ENCODE measurements at places on chromosomes 7 and 10.

DNA sequence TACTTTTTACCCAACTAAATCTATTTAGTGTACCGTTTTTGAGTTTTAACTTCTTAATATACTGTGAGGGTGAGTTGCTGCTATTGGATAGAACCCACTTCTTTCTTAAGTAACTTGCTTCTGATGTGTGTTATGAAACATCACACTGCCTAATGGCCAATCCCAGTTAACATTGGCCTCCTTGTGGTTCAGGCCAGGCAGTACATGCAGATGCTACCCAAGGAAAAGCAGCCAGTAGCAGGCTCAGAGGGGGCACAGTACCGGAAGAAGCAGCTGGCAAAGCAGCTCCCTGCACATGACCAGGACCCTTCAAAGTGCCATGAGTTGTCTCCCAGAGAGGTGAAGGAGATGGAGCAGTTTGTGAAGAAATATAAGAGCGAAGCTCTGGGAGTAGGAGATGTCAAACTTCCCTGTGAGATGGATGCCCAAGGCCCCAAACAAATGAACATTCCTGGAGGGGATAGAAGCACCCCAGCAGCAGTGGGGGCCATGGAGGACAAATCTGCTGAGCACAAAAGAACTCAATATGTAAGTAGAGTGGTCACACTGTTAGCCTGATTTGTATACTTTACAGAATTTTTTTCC lies 39.7 kb downstream of the TES start:
- no peak for DNase-seq

GRCh38 chr10:69089638-69090599 lies 2.0 kb downstream of the SRGN start:
- DNase-seq: peak; percentile 80

DNA sequence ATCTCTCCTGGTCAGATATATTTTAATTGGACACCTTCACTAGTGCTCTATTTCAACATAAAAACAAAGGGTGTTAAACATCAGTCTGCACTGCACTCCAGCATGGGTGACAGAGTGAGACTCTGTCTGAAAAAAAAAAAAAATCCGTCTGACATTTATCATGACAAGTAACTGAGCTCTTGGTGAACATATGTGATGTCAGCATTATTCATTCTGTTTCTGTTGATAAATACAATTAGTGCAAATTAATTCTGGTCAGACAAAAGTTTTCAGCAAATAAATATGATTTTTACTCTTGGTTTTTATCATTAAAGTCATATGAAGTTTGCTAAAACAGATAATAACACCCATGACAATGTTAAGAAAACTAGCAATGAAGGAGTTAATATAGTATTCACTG lies 692.8 kb upstream of the GRM3 start:
- no peak for DNase-seq

DNA sequence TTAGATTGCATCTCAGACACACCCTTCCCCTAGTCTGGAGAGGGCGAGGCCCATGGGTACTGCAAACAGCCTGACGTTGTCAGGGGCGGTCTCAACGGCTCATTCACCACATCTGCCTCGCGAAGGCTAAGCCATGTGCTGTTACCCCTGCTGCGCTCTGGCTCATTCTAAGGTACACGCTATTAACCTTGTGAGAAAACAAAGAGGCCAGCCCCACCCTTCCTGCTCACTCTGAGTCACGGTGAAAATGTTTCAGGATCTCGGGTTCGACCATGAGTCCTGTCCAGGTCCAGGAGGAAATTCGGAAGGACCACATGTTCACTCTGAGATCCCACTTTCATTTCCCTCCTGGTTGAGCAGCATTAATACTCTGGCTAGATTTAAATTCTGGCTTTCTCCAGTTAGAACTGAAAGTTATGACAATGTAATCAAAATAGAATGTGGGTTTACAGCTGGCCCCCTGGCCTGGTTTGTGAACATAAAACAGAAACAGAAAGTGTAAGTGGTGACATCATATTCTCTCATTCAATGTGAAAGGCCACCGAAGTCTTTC lies 55.2 kb downstream of the EGFR start:
- peak; percentile 30 for DNase-seq

- no peak for DNase-seq
Observed at GRCh38 chr7:150404172-150404804, 25.2 kb downstream of the ZNF775 start.

DNA sequence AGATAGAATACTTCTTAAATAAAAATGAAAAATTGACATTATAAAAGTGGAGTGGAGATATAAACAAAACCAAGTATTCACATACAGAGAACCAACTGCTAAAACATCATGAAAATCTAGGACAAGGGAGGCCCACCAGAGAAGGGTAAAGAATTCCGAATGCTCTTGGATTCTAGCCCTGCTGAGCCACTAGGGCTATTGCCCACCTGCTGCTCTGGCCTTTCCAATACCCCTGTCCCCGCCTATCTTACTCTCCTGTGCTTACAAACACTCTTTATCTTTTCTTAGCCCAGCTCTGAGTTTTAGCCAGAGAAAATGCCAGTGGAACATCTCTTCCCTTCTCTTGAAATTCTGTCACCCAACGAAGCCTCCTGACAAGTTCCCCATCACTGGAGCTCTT lies 100.3 kb downstream of the MACC1 start:
- no peak for DNase-seq

- DNase-seq: peak; percentile 59
Observed at GRCh38 chr10:101217450-101218281, 11.6 kb downstream of the LBX1 start.

GRCh38 chr7:1549357-1550004 lies 6.5 kb downstream of the TMEM184A start:
- DNase-seq: no peak

GRCh38 chr10:29105516-29106215 lies 183.2 kb upstream of the LYZL1 start:
- no peak for DNase-seq
